ENCODE measurements at places on chromosomes 13 and 19.

DNA sequence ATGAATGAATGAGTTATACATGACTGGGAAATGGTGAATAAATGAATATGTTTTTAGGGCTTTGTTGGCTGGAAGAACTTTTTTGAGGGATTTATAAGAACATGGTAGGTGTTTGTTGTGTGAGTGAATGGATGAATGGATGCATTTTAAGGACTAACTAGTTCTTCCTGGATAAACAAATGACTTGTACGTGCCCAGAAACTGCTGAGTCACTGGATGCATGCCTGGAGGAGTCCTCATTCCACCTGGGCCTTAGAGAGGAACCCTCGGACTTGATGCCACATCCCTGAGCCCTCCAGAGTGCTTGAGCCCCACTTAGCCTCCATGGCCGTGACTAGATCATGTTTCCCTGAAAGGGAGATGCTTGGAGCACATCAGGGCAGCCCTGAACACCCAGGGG, 153.4 kb downstream of the DPF1 start:
- H3K36me3 ChIP-seq = no peaks in the 10 kb centered on the region
- H3K27ac ChIP-seq = no peak overlapping the region
- no peak overlapping the region for H3K4me3 ChIP-seq
- no peaks in the 10 kb centered on the region for H3K4me1 ChIP-seq

GRCh38 chr19:55193481-55193880, 13.4 kb upstream of the SYT5 start:
- no peak overlapping the region for H3K4me3 ChIP-seq
- peaks cover 9% of the 10 kb centered on the region for H3K27me3 ChIP-seq
- no peaks in the 10 kb centered on the region for H3K4me1 ChIP-seq
- no peaks in the 10 kb centered on the region for H3K36me3 ChIP-seq
- no peak for DNase-seq

- no peak for DNase-seq
- no peaks in the 10 kb centered on the region for H3K27me3 ChIP-seq
- peaks cover 85% of the 10 kb centered on the region for H3K4me1 ChIP-seq
- peak overlapping the region; percentile 90 for H3K4me3 ChIP-seq
These were observed 110.8 kb downstream of the RXFP2 start for GRCh38 chr13:31850041-31850555.

- H3K27me3 ChIP-seq = peaks cover 95% of the 10 kb centered on the region
- no peaks in the 10 kb centered on the region for H3K36me3 ChIP-seq
- DNase-seq = no peak
- no peak overlapping the region for H3K4me3 ChIP-seq
- H3K4me1 ChIP-seq = no peaks in the 10 kb centered on the region
These were observed 237.5 kb downstream of the TSHZ3 start for GRCh38 chr19:31111741-31112140.

- H3K27ac ChIP-seq = no peak overlapping the region
- DNase-seq = no peak
- H3K4me1 ChIP-seq = peaks cover 57% of the 10 kb centered on the region
These were observed 17.1 kb downstream of the CARM1 start for GRCh38 chr19:10888421-10888866.

GRCh38 chr19:56301155-56301554, 13.5 kb downstream of the ZSCAN5A start:
- H3K27ac ChIP-seq = peak overlapping the region; percentile 64
- no peaks in the 10 kb centered on the region for H3K27me3 ChIP-seq
- H3K4me3 ChIP-seq = no peak overlapping the region
- DNase-seq = no peak
- H3K4me1 ChIP-seq = peaks cover 27% of the 10 kb centered on the region
- peaks cover 17% of the 10 kb centered on the region for H3K36me3 ChIP-seq

GRCh38 chr13:106859533-106859904, 291.6 kb upstream of the ARGLU1 start:
- DNase-seq = no peak
- H3K27ac ChIP-seq = no peak overlapping the region
- no peaks in the 10 kb centered on the region for H3K27me3 ChIP-seq
- H3K4me3 ChIP-seq = no peak overlapping the region
- H3K4me1 ChIP-seq = no peaks in the 10 kb centered on the region

DNA sequence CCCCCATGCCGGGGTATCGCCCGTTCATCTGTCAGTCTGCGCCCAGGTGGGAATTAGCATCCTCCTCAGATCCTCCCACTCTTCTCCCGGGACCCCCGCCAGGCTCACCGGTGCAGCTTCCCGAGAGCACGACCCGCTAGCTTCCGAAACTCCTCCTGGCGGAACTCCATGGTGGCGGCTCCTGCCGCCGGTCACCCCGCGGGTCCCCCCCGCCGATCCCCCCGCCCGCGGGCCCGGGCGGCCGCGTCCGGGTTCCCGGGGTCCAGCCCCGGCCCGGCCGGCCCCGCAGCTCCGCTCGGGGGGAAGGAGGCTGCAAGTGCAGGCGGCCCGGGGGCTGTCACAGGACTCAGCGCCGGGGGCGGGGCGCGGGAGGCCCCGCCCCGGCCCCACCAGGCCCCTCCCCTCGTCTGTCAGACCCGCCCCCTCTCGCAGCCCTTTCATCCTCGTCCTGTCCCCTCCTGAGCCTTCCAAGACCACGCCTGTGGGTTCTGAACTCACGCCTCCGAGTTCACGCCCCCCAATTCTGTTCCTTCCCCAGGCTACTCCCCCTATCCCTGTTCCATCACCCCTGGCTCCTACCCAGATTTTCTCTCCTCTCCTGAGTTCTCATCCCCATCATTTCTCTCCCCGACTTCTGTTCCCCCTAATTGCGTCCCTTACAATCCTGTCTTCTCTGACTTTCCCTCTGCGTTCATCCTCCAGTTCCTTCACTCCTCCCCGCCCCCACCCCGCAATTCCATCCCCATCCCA, at the start of gene SLC17A7:
TSS of gene SLC17A7 (minus strand) at position 318 of the 750 bp plus-strand sequence. CDS start at position 170, 148 bp downstream.
- H3K4me3 ChIP-seq = peak within 1 kb of the TSS; percentile 83
- peak within 1 kb of the TSS; percentile 95 for H3K27ac ChIP-seq
- H3K4me1 ChIP-seq = peaks cover 26% of the 10 kb centered on the region
- peaks cover 62% of the 10 kb centered on the region for H3K27me3 ChIP-seq

GRCh38 chr19:47542030-47542475, 27.2 kb upstream of the NAPA start:
- no peaks in the 10 kb centered on the region for H3K36me3 ChIP-seq
- H3K4me3 ChIP-seq = no peak overlapping the region
- H3K27ac ChIP-seq = peak overlapping the region; percentile 80
- peaks cover 14% of the 10 kb centered on the region for H3K4me1 ChIP-seq

DNA sequence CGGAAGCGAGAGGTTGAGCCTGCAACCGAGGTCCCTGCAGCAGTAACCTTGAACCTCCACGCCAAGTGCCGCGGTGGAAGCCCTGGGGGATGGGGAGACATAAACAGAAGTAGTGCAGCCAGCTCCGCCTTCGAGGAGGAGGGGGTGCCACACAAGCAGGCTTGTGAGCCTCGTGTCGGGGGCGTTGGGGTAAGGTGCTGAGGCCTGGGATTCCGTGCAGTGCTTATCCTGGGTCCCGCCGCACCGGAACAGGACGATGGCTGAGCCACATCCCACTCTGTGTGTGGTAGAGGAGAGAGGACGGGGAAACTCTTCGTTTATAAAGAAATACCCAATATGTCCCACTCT, 51.0 kb downstream of the SOX1 start:
- H3K4me1 ChIP-seq = no peaks in the 10 kb centered on the region
- no peaks in the 10 kb centered on the region for H3K36me3 ChIP-seq
- H3K4me3 ChIP-seq = no peak overlapping the region
- H3K27me3 ChIP-seq = peaks cover 97% of the 10 kb centered on the region
- no peak overlapping the region for H3K27ac ChIP-seq

DNA sequence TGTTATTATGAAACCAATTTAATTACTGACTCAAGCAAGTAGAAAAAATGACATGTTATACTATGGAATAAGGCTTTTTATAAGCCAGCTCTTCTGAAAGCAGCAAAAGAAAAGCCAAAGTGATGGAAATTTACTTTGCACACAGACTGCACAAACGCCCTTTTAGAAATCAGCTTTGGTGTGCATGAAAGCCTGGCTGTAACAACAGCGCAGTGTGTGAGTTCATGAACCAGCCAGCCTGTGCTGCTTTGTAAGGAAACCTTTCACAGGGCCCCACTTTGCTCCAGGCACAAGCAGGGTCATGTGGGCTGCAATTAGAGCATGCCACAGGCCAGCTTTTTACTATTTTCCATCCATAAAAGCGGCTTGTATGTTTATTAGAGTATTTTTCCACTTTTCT, 13.6 kb upstream of the IFT88 start:
- H3K36me3 ChIP-seq = no peaks in the 10 kb centered on the region
- H3K4me1 ChIP-seq = no peaks in the 10 kb centered on the region
- no peak overlapping the region for H3K27ac ChIP-seq
- no peak for DNase-seq
- H3K27me3 ChIP-seq = no peaks in the 10 kb centered on the region

DNA sequence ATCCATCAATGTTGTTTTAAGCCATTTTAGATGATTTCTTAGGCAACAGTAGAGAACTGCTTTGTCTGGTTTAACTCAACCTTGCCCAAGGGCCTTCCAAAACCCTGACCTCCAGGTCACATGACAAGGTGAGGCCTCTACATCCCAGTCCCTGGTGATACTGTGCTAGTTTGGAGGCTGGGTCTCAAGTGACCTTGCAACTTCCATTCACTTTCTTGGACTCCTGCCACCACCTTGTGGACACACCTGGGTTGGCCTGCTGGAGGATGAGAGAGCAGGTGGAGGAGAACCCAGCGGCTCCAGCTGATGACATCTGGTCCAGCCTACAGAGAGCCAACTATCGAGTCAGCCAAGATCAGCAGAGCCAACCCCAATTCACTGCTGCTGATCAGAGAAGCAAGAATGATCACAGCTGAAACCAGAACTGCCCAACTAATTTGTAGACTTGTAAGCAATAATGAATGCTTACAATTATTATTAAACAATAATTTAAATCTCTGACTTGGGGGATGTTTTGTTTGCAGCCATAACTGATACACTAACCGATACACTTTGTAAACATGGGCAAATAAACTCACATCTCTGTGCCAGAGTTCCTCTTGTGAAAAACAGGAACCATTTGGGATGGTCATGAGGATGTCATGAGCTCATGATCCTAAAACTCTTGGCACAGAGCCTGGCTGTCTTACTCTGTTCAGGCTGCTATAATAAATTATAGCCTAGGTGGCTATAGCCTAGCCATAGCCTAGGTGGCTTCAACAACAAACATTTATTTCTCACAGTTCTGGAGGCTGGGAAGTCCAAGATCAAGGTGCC, 11.5 kb downstream of the FAM187B start:
- no peak for DNase-seq
- H3K4me3 ChIP-seq = no peak overlapping the region
- H3K27ac ChIP-seq = no peak overlapping the region
- H3K4me1 ChIP-seq = peaks cover 39% of the 10 kb centered on the region

GRCh38 chr13:89968470-89968869, 1379.0 kb upstream of the MIR17HG start:
- DNase-seq = no peak
- H3K4me3 ChIP-seq = no peak overlapping the region
- no peaks in the 10 kb centered on the region for H3K4me1 ChIP-seq
- no peak overlapping the region for H3K27ac ChIP-seq

GRCh38 chr19:15701757-15702533, 25.9 kb upstream of the OR10H2 start:
- H3K4me3 ChIP-seq = no peak overlapping the region
- no peaks in the 10 kb centered on the region for H3K36me3 ChIP-seq
- H3K4me1 ChIP-seq = peaks cover 13% of the 10 kb centered on the region
- H3K27ac ChIP-seq = no peak overlapping the region
- DNase-seq = no peak
- peaks cover 1% of the 10 kb centered on the region for H3K27me3 ChIP-seq

- no peak overlapping the region for H3K27ac ChIP-seq
- no peak overlapping the region for H3K4me3 ChIP-seq
- no peaks in the 10 kb centered on the region for H3K4me1 ChIP-seq
- peaks cover 11% of the 10 kb centered on the region for H3K27me3 ChIP-seq
- no peaks in the 10 kb centered on the region for H3K36me3 ChIP-seq
These were observed 363.1 kb downstream of the EFNB2 start for GRCh38 chr13:106172176-106172905.

- peak; percentile 80 for DNase-seq
- no peaks in the 10 kb centered on the region for H3K27me3 ChIP-seq
- H3K36me3 ChIP-seq = peaks cover 16% of the 10 kb centered on the region
- H3K27ac ChIP-seq = peak overlapping the region; percentile 95
- peaks cover 60% of the 10 kb centered on the region for H3K4me1 ChIP-seq
- H3K4me3 ChIP-seq = no peak overlapping the region
These were observed 2.9 kb downstream of the CEBPG start for GRCh38 chr19:33376423-33376822.

- H3K27ac ChIP-seq = peak overlapping the region; percentile 83
- H3K36me3 ChIP-seq = peaks cover 24% of the 10 kb centered on the region
- peak; percentile 52 for DNase-seq
- peaks cover 69% of the 10 kb centered on the region for H3K4me1 ChIP-seq
- no peaks in the 10 kb centered on the region for H3K27me3 ChIP-seq
- H3K4me3 ChIP-seq = peak overlapping the region; percentile 47
These were observed 22.0 kb downstream of the SBNO2 start for GRCh38 chr19:1151917-1152587.

DNA sequence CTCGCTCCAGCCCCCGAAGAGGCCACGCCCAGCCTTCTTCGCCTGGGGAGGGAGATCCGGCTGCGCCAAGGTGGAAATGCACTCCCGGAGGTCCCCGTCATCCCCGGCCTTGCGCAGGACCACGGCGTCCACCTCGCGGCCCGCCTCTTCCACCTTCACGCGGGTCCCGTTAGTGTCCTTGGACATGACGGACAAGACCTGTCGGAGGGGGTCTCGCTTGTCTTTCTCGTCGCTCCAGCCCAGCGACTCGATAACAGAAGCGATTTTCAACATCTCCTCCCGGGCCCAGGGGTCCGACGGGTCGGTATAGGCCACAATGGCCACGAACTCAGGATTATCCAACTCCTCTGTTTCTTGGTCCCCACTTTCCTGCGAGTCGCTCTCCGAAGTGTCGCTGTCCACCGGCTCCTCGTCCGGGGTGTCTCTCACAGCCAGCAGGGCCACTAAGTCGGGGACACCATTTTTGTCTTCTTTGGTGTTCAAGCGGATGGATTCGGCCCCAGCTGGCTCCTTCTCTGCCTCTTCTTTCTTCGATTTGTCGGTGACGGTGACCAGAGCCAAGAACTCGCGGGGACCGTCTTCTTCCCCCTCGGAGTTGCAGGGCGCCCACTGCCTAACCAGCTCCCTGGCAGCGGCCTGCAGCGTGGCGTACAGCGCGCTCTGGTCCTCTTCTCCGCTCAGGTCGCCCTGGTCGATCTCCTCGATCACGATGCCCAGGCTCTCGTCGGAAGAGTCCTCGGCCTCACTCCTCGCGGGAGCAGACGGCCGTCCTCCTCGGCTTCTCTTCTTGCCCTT, 1.3 kb downstream of the PNMA8B start:
- no peak for DNase-seq
- no peak overlapping the region for H3K27ac ChIP-seq
- peaks cover 35% of the 10 kb centered on the region for H3K4me1 ChIP-seq
- no peaks in the 10 kb centered on the region for H3K36me3 ChIP-seq
- peak overlapping the region; percentile 69 for H3K4me3 ChIP-seq

- H3K27me3 ChIP-seq = no peaks in the 10 kb centered on the region
- H3K4me3 ChIP-seq = peak within 1 kb of the TSS; percentile 87
These were observed at the start of gene KPNA3 for GRCh38 chr13:49792550-49793324. Gene KPNA3, minus strand, starts transcription at chr13:49792682. Its CDS starts 176 bp downstream, at chr13:49792506.

DNA sequence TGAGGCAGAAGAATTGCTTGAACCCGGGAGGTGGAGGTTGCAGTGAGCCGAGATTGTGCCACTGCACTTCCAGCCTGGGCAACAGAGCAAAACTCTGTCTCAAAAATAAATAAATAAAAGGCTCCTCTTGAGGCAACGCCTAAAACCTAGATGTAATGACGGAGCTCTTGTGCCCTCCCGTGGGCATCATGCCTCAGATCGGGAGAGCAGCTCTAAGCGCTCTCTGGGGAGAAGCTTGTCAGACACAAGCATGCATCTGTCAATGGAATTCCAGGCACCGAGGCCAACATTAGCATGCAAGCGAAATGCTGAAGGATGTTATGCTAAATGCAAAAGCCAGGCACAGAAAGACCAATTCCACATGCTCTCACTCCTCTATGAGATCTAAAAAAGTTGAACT, 45.6 kb upstream of the MRI1 start:
- H3K36me3 ChIP-seq = no peaks in the 10 kb centered on the region
- H3K4me3 ChIP-seq = no peak overlapping the region
- H3K27me3 ChIP-seq = peaks cover 20% of the 10 kb centered on the region
- H3K4me1 ChIP-seq = no peaks in the 10 kb centered on the region

All from left ventricle myocardium inferior (tissue), 1 donor.